ENCODE measurements at places on chromosomes 5 and 9.

DNA sequence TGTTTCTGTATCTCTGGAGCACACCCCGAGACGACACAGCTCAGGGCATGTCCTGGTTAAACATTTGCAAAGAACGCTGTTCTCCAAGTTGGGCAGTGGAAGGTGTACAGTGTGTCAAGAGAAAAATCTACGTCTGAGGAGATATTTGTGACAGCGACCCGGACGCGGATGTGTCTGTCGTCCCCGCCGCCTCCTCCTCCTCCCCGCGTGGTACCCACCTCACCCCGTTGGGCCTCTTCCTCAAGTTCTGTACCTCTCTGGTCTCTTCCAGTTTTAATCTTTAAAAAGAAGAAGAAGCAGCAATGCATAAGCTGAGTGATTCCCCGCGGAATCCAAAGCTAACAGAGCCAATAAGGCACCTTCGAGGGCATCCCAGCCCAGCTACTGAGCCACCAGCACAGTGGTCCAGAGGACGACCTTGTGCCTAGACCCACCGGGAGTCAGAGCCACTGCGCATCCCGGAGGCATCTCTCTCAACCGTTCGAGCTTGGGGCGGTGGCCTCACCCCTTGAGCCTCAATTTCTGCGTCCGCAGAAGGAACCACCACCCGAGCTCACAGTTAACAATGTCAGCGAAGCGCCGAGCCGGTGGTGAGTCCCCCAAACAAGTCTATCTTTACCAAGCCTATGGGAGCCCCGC lies 467 bp downstream of the C9orf78 start:
- DNase-seq, result no peak

GRCh38 chr5:149883550-149883949 lies 61.0 kb downstream of the PDE6A start:
- no peak for DNase-seq

- DNase-seq, result no peak
Observed at GRCh38 chr5:173463207-173463606, 135.0 kb upstream of the STC2 start.

DNA sequence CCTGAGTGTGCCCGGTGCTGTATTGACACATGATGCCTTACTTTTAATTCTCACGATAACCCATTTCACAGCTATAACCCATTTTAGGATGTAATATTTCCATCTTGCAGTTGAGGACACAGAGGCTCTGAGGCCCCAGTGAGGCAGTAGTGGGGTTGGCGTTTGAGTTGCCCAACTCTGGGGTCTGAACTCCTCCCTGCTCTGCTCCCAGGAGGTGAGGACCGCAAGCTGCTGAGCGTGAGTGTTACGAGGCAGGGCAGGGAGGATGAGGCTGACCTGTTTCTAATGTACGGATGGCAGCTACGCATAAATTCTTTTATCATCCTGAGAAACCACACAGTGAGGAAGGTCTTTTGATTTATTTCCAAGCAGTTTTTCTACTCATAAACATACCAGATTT lies 11.4 kb downstream of the LRRC8A start:
- DNase-seq, result no peak

DNA sequence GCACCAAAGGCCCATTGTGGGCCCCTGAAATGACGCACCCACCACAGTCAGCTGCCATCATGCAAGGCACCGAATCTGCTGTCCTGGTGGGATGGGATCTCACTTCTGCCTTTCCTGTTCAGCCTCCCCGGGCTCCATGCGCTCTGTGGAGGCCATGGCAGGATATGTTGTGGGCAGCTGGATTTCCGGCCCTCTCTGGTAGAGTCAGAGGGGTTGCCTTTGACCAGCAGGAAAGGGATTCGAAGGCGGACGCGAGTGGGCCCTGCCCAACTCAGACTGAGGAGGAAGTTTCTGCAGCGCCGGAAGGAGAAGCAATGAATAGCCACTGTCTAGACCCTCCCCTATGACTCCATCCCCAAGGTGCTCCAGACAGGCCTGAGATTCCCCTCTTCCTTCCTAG lies 35.5 kb downstream of the GADD45G start:
- no peak for DNase-seq

GRCh38 chr9:1473956-1474634 lies 423.9 kb downstream of the DMRT2 start:
- no peak for DNase-seq

DNA sequence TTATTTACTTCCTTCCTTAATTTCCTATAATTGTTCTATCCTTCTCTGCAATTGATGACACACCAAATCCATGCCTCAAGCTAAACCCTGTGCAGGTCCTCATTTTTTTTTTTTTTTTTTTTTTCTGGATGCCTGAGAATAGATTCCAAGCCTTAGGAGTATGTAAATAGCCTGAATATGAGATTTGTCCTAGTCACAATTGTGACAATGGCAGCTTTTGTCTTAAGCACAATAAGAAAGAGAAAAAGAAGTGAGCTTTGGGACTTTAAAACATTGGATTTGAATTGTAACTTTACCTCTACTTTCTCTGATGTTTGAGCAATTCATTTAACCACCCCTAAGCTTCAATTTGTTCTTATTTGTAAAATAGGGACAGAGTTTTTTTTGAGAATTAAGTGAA lies 280.5 kb downstream of the TUSC1 start:
- DNase-seq, result no peak

GRCh38 chr5:127031863-127032232 lies 1.5 kb upstream of the MARCHF3 start:
- no peak for DNase-seq

- no peak for DNase-seq
Observed at GRCh38 chr9:27351438-27351837, 54.5 kb upstream of the EQTN start.

- DNase-seq, result no peak
Observed at GRCh38 chr9:2466703-2467102, 154.9 kb upstream of the VLDLR start.

DNA sequence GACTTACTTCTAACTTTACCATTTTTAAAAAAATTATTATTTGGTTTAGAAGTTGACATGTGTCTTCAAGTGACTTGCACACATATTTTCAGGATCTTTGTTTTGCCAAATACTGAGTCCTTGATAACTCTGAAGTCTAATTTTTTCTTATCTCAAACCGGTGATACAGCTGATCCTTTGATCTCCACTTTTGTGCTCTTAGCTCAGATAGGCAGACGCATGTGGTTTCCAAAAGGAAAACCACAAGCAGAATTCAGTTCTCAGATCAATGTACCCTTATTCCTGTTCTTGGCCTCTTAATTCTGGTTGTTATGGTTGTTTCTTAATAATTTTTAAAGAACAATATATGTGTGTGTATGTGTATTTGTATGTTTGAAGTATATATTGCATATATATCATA lies 238.3 kb upstream of the EDIL3 start:
- DNase-seq, result no peak

DNA sequence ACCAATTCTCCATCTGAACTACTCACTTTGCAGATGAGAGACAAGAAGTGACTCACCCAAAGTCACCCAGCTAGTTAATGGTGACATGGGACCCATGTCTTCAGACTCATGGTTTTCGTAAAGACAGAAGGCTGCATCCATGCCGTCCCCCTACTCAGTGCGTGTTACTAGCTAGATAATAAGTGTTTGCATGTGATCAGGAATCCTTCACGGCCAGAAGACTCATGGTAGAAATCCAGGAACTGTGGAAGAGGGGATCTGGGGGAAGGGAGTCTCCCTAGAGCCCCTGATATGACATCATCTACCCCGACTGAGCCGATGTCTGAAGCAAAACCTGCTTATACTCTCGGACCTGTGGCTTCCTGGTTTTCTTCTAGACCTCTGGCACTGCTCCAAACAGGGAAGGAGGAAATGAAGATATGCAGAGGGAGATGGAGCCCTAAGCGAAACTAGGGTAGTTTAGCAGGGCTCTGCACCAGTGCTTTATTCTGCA lies 3.3 kb downstream of the RNF183 start:
- no peak for DNase-seq

DNA sequence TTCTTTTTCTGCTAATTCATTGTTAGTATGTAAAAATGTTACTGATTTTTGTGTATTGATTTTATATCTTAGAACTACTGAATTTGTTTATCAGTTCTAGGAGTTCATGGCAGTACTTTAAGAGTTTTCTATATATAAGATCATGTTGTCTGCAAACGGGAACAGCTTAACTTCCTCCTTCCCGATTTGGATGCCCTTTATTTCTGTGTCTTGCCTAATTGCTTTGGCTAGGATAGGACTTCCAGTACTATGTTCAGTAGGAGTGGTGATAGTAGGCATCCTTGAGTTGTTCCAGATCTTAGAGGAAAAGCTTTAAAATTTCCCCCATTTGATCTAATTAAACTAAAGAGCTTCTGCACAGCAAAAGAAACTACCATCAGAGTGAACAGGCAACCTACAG lies 20.1 kb downstream of the RCL1 start:
- DNase-seq, result no peak

GRCh38 chr5:32507738-32508434 lies 63.3 kb upstream of the ZFR start:
- DNase-seq, result no peak

GRCh38 chr5:79183617-79184016 lies 52.3 kb upstream of the JMY start:
- DNase-seq, result no peak

- DNase-seq, result no peak
Observed at GRCh38 chr9:91937056-91937455, 13.0 kb downstream of the ROR2 start.

GRCh38 chr9:13552606-13553215 lies 273.2 kb upstream of the MPDZ start:
- DNase-seq, result no peak

- DNase-seq, result no peak
Observed at GRCh38 chr9:132826621-132827365, 51.3 kb downstream of the AK8 start.

DNA sequence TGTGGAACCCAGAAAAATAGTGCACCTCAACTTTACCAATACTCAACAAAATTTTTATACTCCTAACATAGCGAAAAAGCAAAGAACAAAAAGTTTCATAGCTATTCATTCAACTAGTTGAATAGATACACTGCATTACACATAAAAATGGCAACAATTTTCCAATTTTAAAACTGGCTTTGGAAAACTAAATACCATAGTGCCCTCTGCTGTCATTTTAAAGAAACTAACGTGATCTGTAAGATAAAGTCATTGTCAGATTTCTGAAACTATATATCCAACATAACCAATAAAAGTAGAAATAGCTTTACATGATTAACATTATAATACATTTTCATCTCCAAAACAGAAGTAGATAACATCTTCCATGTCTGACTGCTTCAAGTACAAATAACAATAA lies 31.6 kb downstream of the DTWD2 start:
- DNase-seq, result no peak

GRCh38 chr5:163735069-163735468 lies 229.7 kb downstream of the MAT2B start:
- DNase-seq, result no peak

DNA sequence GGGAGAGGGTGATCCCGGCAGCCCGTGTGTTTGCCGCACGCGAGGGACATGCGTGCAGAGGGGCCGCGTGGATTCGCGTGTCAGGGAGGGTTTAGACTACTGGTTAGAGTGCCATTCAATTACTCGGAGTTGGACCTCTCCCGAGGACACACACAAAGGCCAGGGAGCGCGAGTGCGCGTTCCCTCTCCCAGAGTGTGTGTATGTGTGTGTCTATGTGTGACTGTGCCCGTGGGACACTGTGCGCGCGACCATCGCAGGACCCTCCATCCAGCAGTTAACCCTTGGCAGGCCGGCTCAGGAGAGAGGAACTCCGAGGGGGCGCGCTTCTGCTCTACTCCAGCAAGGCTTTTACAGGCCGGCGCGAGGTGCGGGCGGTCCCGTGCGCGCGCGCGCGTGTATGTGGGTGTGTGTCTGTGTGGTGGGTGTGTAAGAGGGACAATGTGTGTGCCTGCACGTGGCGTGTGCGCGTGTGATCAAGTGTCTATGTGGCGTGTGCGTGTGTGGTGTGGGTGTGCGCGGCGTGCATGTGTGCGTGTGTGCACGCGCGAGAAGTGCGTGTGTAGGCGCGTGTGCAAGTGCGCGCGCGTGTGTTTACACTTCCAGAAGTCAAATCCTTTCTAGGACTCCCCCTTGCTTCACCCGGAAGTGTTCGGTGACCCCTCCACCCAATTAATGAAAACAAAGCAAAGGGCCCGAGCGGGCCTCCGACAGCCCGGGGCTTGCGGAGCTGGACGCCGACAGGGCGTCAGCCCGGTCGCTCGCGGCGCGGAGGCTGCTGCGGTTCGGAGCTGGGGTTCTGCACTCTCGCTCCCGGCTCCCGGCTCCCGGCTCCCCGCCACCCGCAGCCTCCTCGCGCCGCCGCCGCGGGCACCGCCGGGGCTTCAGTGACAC lies 75.3 kb upstream of the TBCA start:
- peak; percentile 75 for DNase-seq

GRCh38 chr9:77513457-77513856 lies 134.7 kb downstream of the GNA14 start:
- no peak for DNase-seq

- no peak for DNase-seq
Observed at GRCh38 chr5:175707751-175708375, 50.0 kb downstream of the HRH2 start.

- DNase-seq, result peak; percentile 12
Observed at GRCh38 chr9:76369583-76369982, 24.6 kb downstream of the RFK start.

DNA sequence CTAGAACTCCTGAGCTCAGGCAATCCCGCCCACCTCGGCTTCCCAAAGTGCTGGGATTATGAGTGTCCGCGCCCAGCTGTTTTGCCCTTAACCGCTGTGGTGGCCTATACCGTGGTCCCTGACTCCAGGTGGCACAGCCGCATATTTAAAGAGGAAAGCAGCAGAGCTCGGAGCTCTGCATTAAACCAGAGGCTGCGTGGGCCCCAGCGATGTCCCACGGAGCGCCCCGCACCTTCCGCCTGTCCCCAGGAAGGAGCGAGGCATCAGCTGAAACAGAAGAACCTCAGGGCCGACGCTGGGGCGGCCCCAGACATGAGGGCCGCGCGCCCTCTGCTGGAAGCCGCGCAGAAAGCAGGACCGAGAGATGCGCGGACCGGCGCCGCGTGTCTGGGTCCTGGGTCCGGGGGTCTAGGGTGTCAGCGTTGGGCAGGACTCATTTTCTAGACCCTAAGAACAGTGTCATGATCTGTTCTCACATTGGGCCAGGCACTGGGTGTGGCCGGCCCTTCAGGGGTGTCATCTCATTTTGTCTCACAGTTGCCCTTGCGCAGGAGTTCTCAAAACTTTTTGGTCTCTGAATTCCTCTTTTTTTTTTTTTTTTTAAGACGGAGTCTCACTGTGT lies 37.7 kb downstream of the LAMC3 start:
- DNase-seq, result peak; percentile 85

- DNase-seq, result no peak
Observed at GRCh38 chr5:174624733-174625522, 99.5 kb upstream of the MSX2 start.

- DNase-seq, result peak; percentile 67
Observed at GRCh38 chr9:95157481-95158151, 159.9 kb downstream of the FANCC start.

All from GM20000 (cell line).